ENCODE measurements at places on chromosomes 4 and X. TPM values are rescaled to one million over a fixed set of nuclear protein-coding genes. Genes with fewer than 3 reads are reported as not detected.

Gene OCIAD1
- 162 TPM for polyA plus RNA-seq

Gene NR0B1
- not detected for polyA plus RNA-seq

Gene UBE2K
- polyA plus RNA-seq = 87.5 TPM

Gene LAS1L
- 35.6 TPM for polyA plus RNA-seq

Gene SYP
- 1.1 TPM for polyA plus RNA-seq

All from IgD-negative memory B cell (primary cell).